ENCODE measurements at places on chromosomes 2 and 18.

DNA sequence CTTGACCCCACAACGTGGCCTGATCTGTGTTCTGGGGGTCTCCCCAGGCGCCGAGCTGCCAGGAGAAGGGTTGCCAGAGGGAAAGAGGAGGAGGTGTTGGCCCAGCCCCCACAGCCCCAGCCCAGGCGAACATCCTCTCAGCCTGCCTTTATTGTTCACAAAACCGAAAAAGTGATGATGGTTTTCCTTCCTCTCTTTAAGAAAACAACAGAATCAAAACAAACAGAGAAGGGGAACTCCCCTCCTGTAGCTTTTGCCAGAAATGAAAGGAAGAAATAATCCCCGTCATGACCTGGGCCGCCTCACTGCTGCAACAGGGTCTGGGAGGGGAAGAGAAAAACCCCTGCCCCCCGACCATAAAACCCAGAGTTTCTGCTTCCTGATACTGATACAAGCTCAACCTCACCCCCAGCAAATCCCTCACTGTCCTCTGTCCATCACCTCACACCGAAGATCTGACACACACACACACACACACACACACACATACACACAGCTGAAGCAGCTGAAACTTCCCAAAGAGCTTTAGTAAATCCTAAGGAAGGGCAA, 52.0 kb downstream of the ZFP36L2 start:
- DNase-seq = peak; percentile 45

DNA sequence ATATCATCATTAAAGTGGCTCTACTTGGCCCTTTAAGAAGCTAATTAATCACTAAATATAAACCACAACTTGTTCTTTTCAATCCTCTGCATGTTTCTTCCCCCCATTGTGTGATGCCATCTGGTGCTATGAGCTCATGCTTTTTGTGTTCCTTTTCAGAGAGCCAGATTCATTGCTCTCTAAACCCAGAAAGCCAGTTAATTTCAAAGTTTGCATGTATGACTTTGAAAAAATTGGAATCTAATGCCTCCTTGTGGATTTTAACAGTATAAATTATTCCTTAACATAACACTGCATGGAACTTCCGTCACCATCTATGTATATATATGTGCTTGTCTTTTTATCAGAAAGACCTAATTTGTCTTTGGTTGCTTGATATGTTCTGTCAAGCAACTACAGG, 31.1 kb downstream of the TMEM178A start:
- DNase-seq = no peak

DNA sequence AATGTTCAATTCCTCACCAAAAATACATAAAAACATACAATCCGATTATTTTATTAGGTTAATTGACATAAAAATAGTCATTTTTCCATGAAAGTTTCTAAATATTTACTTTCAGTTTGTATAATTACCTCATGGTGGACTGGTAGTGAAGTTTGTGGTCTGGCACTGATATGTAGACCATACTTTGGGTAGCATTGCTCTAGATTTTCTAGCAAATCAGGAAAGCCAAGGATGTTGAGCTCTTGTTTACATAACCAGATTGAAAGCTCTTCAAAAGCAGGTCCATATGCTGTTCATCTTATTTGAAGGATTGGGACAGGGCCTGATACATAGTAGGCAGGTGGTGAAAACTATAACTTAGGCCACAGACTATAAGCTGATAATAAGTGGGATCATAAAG, 61.8 kb downstream of the COMMD1 start:
- no peak for DNase-seq

DNA sequence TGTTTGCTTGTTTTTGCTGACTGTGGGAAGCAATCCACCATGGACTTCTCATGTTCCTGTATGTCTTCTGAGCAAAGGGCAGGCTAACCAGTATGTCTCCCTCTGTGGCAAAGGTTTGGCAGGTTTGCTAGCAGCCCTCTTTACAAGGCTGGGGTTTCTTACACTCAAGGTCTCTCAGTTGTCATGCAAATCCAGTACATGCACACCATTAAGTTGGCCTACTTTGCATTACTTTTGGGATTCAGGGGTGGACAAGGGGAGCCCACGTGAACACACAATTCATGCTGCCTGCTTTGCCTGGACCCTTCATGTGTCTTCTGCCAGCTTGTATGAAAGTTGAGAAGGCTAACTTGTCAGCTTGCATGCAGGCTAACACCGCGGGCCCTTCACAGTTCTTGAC, 134.9 kb downstream of the LRRTM4 start:
- DNase-seq = no peak

DNA sequence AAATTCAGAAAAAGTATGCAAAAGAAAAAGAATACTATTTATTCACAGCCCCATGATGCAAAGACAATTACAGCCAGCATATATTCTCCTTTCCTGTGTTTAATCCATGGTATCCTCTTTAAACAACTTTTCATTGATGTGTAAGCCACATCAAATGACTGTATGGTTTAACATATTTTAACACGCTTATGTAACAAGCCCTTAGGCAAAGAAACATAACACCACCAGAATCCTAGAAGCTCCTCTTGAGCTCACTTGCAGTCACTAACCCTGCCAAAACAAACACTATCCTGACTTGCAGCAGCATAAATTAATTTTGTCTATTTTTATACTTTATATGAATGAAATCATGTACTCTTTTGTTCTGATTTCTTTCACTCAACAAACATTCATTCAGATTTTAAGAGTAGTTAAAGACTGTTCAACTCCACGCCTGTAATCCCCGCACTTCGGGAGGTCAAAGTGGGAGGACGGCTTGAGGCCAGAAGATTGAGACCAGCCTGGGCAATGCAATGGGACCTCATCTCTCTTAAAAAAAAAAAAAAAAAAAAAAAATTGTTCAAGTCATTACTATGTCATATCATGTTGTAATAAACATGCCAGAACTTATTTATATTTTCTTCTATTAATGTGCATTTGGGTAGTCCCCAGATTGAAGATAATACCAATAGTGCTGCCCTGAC, 226.3 kb downstream of the NBAS start:
- DNase-seq = no peak

DNA sequence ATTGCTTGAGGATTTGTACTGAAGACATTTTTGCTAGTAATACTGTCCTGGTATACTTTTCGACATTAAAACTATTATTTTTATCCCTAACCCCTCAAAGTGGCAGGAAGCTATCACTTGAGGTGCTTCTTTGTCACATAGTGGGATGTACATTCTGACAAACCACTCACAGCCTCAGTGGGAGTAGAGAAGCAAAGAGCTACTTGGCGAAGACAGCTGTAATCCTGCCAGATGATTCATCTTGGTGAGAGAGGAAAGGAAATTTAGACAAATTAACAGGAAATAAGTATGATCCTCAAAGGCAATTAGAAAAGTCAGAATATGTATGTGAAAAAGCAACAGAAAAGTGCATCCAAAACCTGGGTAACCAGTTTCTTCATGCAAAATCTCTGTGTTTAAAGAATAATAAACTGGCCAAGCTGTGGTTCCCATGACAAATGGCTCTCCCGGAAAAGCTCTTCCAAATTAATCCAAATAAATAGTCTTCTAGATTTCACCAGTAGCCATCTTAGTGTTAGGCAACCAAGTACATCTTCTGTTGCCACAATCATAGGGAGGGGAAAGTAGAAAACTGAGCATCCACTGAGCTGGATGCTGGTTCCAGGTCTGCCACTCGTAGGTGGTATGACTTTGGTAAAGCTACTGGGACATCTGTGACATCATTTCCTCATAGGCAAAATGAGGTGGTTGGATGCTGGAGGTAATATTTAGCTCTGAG, 308.0 kb upstream of the LYPD1 start:
- DNase-seq = no peak

GRCh38 chr18:68564351-68564750, 150.6 kb downstream of the TMX3 start:
- no peak for DNase-seq

GRCh38 chr2:69033461-69034095, 20.6 kb downstream of the ANTXR1 start:
- DNase-seq = no peak

GRCh38 chr2:26469092-26469710, 8.7 kb downstream of the OTOF start:
- DNase-seq = peak; percentile 9

DNA sequence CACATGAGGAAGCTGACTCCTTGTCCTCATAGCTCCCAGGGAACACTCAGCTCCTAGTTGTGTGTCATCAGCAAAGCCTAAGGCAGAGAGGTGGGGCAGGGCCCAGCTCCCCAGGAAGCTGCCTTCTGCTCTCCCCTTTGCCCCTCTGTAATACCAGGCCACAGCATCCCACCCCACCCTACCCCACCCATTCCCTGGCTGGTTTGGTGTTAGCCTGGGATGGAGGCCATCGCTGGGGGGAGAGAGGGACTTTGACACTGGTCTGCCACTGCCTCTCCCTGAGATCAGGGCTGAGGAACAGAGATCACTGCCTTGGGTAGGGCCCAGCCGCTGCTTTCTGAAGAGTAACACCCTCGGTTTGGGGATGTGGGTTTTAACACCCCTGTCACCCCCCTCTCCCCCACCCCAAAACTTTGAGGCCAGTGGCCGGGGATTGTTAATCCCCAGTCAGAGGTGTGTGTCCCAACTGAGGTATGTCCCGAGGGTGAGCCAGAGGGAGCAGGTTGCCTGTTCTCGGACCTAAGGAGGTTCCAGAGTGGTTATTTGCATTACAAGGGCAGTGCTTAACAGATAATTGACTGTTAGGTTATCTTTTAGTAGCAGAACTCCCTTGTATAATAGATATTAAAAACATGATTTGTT, 41.4 kb downstream of the TET3 start:
- no peak for DNase-seq

- no peak for DNase-seq
These were observed 615.0 kb upstream of the DDX18 start for GRCh38 chr2:117199511-117199910.

- DNase-seq = no peak
These were observed 38.0 kb downstream of the RHBDD1 start for GRCh38 chr2:226873826-226874225.

DNA sequence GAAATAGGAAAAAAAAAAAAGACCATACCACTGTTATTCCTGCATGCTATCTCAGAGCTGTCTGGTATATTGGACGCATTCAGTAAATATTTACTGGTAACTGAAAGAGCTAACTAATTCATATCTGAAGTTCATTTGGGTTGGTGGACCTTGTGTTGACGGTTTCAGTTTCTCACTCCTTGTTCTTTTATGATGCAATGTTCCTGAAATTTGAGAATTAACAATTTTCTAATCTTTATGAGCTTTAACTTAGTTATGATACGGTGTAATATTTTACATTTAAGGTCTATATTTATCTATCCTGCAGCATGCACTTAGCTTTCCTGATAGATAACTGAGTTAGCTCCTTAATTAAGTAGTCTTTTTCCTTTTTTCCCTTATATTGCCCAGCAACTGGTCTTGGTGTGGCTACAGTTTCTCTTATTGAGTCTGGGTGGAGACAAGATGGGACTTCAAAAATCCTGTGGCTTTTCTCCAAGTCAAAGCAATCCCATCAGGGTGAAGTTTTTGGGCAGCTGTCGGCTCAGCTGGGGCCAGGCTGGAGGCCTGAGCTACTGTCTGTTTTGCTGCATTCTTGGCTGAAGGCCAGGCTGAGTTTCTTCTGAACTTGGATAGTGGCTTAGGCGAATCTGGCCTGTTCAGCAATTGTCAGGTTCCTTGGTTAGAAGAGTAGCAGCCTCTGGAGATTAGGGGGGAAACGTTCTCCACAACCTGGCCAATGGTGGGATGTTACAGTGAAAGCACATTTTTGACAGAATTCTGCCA, 78.4 kb upstream of the MEX3C start:
- DNase-seq = no peak

DNA sequence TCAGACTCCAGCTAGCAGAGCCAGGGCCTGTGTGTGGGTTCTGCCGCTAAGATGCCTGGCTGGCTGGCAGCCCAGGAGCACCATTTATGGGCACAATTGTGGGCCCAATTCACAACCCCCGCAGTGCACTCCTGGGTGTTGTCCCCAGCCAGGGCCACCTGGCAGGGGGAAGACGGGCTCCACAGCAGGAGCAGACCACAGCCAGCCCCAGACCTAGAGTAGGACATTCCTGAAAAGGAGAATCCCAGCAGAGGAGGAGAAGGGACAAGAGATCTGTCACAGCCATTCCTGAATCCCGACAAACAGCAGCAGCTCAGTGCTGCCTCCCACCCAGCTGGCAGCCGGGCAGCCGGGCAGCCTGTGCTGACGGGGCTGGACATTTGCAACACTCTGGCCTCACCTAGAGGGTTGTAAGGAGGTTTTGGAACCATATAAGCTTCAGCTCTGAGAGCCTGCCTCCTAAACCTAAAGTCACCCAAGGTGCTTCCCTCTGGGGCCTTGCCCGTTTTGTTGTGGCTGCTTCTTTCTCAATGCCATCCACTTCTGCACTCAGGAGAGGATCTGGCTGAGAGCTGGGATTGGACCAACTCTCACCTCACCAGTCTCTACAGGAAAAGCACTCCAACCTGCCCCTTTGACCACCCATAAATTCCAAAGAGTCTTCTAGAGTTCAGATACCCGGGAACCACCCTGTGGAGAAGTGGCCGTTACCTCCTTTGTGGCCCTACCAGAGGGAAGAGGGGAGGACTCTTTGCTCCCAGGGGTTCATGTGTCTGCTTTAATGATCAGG, 4.1 kb upstream of the TMEM177 start:
- no peak for DNase-seq

DNA sequence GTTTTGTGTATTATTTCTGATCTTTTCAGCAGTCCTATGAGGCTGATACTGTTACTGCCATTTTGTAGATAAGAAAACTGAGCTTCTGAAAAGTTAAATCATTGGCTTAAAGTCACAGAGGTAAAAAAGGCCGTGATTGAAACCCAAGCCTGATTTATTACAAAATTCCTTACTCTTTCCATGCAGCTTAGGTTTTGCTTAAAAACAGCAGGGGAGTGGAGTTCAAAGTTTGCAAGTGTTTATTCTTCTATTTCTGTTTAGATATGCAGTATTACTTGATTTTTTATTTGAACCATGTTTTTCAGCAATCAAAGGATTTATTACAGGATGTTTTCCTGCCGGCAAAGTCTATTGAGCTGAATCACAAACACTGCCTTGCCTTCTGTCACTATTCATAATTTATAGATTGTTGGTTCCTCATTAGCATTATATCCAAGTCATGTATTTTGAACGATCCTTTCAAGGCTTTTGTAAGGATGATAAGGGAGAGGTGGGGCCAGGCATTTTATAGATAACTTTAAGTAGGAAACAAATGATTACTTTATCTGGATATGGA, 31.9 kb upstream of the MSTN start:
- no peak for DNase-seq

GRCh38 chr2:119491776-119492525, 32.3 kb downstream of the SCTR start:
- DNase-seq = no peak

DNA sequence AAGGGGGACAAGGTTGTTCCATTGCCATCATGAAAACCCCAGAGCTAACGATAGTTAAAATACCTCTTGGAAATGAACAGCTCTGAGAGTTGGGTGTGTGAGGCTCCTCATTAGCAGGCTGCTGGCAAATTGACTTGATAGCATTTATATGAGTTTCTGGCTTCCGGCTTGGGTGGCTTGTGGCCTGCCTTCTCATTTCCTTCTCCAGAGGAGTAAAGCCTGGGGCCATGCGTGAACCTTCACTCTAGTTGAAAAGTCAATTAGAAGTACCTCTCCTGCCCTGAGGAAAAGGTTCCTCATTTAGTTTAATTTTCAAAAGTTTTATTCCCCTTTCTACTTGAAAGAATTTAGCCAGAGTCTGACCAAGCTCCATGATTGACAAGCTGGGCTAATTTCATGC, 67.1 kb downstream of the MGAT5 start:
- DNase-seq = no peak

- no peak for DNase-seq
These were observed 2.6 kb upstream of the GPR35 start for GRCh38 chr2:240622531-240623235.
